ENCODE measurements at places on chromosomes 16 and 17. TPM values are rescaled to one million over a fixed set of nuclear protein-coding genes. Genes with fewer than 3 reads are reported as not detected.

The CDH16 gene
- total RNA-seq, result 5.0 TPM

The PMFBP1 gene
- total RNA-seq, result 2.0 TPM

The AOC2 gene
- total RNA-seq, result 0.44 TPM

The PRRT2 gene
- not detected for total RNA-seq

The GPRC5B gene
- total RNA-seq, result 3.1 TPM

The SHISA9 gene
- total RNA-seq, result 0.20 TPM

The MYL11 gene
- 2.2 TPM for total RNA-seq

Data from esophagus mucosa (tissue), 1 donor.